ENCODE measurements at places on chromosomes 16 and 17.

GRCh38 chr16:75927810-75928209, 201.5 kb upstream of the CPHXL start:
- DNase-seq = no peak

- no peak for DNase-seq
Observed at GRCh38 chr16:27531826-27532800, 17.6 kb downstream of the GTF3C1 start.

- DNase-seq = no peak
Observed at GRCh38 chr17:34606763-34607162, 27.4 kb downstream of the TMEM132E start.

- no peak for DNase-seq
Observed at GRCh38 chr16:635573-636205, 416 bp downstream of the METTL26 start.

GRCh38 chr17:37677021-37677420, 33.8 kb upstream of the DDX52 start:
- DNase-seq = no peak

GRCh38 chr16:85103114-85104079, 8.9 kb downstream of the CIBAR2 start:
- no peak for DNase-seq

DNA sequence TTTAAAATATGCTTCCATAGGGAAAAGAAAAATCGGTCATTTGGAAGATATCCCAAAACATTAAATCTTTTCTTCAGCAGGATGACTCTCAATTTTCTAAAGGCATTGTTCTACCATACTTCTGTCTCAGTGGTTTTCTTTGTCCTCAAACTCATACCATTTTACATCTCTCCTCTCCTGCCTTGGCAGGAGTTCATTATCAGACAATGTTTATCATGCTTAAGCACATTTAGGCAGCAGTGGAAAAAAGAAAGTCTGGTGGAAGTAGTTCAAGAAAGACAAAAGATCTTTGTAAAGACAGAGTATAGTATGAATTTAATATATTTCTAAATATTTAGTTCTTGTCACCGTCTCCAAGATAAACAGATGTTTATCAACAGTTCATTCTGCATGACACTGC, 68.2 kb downstream of the CDK12 start:
- DNase-seq = no peak

DNA sequence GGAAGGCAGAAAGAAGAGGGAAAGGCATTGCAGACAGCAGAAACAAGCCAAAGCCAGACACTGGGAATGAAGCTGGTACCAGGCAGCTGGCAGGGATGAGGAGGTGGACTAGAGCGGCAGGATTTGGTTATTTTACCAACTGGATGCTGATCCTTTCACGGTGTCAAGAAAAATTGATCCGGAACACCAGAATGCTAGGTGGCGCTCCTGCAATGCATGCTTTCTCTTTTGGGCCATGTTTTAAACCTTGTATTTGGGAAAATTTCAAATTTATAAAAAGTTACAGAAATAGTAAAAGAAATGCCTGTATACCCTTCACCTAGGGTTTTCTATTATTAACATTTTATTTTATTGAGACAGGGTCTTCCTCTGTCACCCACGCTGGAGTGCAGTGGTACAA, 224.7 kb downstream of the SOX9 start:
- no peak for DNase-seq

DNA sequence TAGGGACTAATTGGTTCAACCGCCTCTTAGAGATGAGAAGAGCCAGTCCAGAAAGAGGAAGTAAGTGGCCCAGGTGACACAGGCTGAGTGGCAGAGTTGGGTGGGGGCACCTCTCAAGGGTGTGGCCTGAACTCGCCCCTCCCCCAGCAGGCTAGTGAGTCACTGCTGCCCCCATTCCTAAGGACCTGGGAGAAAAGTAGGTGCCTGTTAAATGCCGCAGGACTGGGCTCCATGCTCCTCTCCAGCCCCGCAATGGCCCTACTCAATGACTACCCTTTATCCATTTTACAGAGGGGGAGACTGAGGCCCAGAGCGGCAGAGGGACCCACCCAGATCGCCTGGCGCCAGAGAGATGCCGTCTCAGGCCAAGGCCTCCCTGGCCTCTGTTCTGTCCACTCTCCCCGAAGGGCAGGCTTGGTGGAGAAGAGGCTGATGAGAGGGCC, 8.1 kb downstream of the TMEM235 start:
- DNase-seq = no peak

DNA sequence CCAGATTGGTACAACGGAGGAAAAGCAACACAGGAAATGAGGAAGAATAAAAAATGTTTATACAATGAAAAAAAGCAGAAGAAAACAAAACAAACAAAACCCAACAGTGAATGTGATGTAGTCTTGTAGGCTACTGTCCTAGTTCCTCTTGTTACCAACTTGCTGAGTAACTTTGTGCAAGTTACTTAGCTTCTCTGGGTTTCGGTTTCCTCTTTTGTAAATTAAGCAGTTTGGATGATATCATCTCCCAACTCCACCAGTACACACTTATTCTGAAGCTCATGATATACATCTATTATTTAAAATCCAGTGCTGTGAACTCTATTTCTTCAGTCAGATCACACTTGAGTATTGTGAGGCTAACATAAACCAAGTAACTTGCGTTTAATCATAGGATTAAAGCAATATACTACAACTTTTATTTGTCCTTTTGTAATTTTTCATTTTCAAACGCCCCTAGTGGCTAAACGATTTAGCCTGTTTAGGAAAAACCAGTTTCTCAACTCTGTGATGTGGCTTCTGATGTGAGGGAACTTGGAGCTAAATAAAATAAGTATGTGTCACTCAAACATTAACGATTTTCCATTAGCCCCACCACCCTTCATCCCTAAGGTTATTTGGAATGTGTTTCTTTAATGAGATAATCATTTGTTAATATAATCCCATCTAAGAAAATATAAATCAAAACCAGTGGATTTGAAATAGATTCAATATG, 1.4 kb upstream of the UNK start:
- peak; percentile 17 for DNase-seq

- DNase-seq = no peak
Observed at GRCh38 chr16:79542237-79542774, 58.2 kb downstream of the MAF start.

GRCh38 chr17:44614862-44615261, 41.4 kb upstream of the MEIOC start:
- DNase-seq = no peak

- no peak for DNase-seq
Observed at GRCh38 chr17:9557161-9557755, 18.4 kb downstream of the STX8 start.

- DNase-seq = no peak
Observed at GRCh38 chr17:78174870-78175642, 6.7 kb downstream of the SYNGR2 start.

GRCh38 chr17:81388612-81389367, 6.5 kb upstream of the BAHCC1 start:
- DNase-seq = no peak

DNA sequence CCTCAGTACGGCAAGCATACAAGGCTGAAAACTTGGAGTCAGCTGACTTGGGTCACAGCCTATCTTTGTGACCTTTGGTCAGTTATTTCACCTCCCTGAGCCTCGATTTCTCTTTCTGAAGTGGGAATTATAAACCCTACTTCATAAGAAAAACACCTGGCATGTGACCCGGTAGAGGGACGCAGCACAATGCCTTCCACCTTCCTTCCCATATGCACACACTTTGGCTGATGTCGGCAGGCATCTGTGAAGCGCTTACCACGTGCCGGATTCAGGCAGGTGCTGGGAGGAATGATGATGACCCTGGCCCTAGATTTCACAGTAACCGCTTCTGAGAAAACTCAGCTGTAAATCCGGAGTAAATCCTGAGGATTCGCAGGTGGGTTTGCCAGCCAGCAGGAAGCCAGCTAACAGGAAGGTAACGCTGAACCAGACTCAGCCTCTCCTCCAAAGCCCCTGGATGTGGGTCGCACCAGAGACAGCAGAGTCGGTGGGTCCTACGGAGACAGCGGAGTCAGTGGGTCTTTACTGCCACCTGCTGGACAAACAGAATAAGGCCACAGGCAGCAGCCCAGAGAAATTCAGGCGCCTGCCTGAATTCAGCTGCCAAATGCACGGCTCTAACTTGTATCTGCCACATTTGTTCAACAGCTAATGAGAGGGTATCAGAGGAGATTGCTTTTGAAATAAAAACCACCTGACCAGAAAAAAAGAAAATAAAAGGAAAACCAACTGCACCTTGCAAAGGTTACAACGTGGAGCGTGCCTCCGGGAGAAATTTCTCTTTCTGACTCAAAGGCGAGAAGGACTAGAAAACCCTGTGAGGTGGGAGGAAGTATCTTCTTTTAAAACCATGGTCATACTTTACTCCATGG, 16.6 kb downstream of the COPRS start:
- DNase-seq = peak; percentile 60

- DNase-seq = no peak
Observed at GRCh38 chr16:81921843-81922584, 89.3 kb downstream of the SDR42E1 start.

- DNase-seq = peak; percentile 54
Observed at GRCh38 chr17:64306850-64307463, 43.9 kb upstream of the TEX2 start.

GRCh38 chr16:87492291-87492630, 563 bp downstream of the ZCCHC14 start:
- DNase-seq = no peak

DNA sequence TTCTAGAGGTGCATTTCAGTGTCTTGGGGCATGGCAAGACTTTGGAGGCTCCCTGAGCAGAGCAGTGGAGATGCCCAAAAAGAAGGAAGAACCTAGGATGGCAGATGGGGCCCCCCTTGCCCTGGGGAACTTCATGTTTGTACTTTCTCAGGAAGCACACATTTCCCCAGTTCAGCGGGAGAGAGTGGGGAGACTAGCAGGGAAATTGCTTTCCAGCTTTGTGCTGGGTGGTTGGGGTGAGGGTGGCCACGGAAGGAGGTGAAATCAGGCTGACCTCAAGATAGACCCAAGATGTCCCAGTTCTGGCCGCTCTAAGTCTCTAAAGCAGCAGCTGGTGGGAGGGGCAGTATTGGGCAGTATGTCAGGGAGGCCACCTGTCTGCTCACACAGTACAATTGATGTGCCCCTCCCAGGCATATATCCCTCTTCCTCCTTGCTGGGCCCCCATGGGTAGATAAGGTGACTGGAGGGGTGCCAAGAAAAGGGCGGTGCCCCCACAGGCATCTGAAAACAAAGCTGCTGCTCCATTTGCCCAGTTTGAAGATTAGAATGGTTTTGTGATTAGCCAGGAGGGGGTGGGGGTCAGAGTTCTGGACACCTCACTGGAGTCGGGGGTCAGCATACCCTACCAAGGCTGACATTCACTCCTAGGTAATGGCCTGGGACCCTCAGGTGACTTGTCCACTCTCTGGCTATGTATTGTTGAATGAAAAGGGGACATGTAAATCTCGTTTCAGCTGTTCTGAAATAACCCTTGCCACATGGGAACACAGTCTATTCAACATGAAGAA, 17.1 kb upstream of the NAGLU start:
- DNase-seq = no peak

- DNase-seq = no peak
Observed at GRCh38 chr16:31502981-31503380, 5.2 kb downstream of the RUSF1 start.

GRCh38 chr17:30920282-30920681, 1.5 kb upstream of the ADAP2 start:
- no peak for DNase-seq

GRCh38 chr17:10018461-10018891, 113.4 kb upstream of the RCVRN start:
- DNase-seq = no peak

GRCh38 chr17:41800601-41801373, 11.0 kb downstream of the P3H4 start:
- DNase-seq = peak; percentile 15

DNA sequence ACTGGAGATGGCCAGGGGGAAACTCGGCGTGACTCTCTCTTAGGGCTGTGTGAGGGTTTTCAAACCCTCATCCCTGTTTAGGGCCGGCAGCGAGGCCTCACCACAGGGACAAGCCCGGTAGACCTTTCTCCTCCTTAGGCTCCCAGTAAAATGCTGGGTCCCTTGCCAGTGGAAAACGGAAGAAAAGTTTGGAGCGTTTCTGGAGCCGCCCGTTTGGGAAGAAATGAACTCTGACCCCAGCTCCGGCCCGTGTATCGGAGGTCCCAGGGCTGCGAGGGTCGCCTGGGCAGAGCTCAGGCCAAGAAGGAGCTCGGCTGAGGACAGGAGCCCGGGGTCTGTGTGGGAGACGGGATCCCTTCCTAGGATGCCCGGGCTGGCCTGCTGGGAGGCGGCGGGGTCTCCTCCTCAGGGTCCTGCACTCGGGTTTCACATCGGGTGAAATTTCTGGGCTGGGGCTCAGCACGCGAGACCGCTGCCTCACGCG, 23.2 kb downstream of the ZNF213 start:
- no peak for DNase-seq

DNA sequence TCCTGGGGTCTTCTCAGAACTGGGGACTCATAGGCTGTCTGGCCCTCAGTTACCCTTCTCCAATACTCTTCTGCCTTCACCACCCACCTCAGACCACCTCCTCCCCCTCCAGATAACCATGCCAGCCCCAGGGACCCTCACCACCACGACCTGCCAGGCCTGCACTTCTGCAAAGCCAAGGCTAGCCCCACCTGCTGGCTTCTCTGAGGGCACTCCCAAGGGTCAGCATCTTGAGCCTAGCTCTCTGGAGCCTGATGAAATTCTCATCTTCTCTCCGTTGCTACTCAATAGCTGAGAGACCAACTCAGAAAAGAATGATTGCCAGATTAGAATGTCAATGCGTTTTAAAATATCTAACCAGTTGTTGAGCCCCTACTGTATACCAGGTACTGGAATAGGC, 56.1 kb upstream of the LYRM9 start:
- no peak for DNase-seq

GRCh38 chr17:41863074-41863848, 2.0 kb downstream of the KLHL11 start:
- DNase-seq = no peak

DNA sequence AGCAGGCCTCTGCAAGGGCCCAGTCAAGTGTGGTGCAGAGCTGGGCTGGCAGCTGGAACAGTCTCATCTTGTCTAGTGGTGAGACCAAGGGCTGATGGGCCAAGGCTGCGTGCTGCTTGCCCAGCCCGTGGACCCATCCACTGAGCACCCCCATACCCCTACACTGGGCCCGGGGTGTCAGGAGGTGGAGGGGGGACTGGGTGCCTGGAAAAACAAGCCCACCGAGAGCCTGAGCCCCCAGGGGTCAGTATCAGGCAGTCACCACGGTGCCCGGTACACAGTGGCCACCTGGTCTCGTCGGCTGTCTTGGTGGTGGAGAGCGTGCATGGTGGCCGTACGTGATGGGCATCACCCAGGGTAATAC, 238.3 kb downstream of the SEC14L1 start:
- no peak for DNase-seq

- DNase-seq = no peak
Observed at GRCh38 chr17:82175951-82176350, 36.7 kb downstream of the CCDC57 start.

GRCh38 chr16:23948949-23949411, 113.2 kb downstream of the PRKCB start:
- DNase-seq = peak; percentile 13

Measured in T-helper 1 cell (primary cell).